Astrocyte of the spinal cord (primary cell): ENCODE measurements at places on chromosomes 5 and 9.

GRCh38 chr9:84226126-84226525 is 114.4 kb downstream of the SLC28A3 start:
- DNase-seq, result no peak

DNA sequence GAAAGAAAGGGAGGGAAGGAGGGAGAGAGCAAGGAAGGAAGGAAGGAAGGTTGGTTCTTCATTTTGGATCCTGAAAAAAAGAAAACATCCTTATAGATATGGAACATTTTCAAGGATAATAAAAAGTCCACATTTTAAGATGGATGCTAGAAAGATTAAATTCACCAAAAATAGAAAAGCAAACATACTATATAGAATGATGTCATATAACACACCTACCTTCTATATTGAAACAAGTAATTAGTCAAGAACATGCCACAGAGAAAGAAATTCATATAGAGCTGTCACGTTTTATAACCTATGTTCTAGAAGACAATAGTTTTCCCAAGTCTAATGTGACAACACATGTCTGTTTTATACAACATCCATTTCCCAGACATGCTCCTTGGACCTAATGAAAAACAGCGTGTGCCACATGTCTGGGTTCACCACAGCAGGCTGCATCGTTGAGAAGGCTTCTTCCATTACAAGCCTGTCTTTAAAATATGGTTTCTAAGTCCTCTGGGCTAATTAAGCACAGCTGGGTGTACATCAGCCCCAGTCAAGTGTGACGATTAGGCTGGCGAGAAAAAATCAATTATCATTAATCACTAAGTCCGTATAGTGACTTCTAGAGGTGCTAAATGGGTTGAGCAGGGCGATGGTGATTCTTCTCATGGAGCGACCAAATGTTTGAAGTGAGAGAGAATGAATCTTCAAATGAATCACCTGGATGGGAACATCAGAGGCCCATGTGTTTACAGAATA is 301.8 kb downstream of the TLE1 start:
- DNase-seq, result no peak

GRCh38 chr9:28951945-28952344 is 1378.7 kb upstream of the C9orf72 start:
- DNase-seq, result peak; percentile 1

DNA sequence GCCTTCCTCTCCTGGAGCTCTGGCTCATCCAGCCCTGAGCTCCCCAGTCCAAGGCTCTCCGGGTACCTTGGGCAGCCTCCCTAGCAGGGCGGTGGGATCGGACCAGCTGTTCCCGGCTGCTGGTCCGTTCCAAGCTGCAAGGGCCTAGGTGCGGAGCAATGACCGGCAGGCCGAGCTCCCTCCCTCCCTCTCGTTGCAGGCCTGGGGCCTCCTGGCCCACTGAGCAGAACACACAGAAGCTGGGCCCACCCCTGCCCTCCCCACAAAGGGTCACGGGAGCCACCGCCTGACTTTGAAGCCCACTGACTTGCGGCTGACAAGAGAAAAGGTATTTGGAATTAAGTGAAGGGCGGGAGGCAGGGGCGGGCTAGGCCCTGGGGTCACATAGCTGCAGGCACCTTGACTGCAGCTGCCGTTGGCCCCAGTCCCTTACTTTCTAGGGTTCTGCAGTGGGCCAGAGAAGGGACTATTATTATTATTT is 104.7 kb upstream of the IER5L start:
- DNase-seq, result no peak

DNA sequence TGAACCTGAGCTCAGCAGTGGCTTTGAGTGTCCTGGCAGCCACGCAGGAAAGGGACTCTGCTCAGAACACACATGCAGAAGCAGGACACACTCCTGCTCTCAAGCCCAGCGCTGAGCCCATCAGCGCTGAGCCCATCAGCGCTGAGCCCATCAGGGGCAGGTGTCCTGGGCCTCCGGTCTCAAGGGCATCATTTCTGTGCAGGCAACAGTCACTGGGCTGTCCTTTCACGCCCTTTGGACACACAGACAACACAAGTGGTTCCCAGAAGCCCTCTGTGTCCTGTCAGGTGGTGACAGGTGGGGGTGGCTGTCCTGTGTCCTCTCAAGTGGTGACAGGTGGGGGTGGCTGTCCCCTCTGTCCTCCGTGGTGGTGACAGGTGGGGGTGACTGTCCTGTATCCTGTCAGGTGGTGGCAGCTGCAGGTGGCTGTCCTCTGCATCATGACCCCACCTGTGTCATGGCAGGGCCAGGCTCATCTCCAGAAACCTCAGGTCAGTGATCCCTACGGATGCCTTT is 39.0 kb upstream of the CLPTM1L start:
- DNase-seq, result no peak

GRCh38 chr9:88971131-88971960 is 19.9 kb upstream of the S1PR3 start:
- no peak for DNase-seq

DNA sequence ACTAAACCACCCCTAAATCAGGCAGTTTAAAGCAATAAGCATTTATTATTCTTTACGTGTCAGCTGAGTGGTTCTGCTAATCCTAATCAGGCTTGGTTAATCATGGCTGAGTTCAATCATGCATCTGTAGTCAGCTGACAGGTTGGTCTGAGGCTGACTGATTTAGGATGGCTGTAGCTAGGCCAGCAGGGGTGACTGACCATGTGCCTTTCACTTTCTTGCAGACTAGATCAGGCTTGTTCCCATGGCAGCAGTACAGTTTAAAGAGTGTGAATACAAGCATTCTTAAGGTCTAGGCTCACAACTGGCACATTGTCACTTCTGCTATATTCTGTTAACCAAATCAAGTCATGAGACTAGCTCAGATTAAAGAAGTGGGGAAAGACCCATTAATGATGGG is 16.1 kb upstream of the MPDZ start:
- no peak for DNase-seq

GRCh38 chr5:136998854-136999357 is 500.2 kb downstream of the SPOCK1 start:
- no peak for DNase-seq

- no peak for DNase-seq
Measured at GRCh38 chr5:134024811-134025210, 20.0 kb upstream of the VDAC1 start.

- no peak for DNase-seq
Measured at GRCh38 chr5:126888175-126888574, 111.2 kb downstream of the LMNB1 start.

- DNase-seq, result no peak
Measured at GRCh38 chr9:126524353-126525077, 89.2 kb upstream of the LMX1B start.

GRCh38 chr9:22117511-22118384 is 108.6 kb upstream of the CDKN2B start:
- DNase-seq, result peak; percentile 95

- no peak for DNase-seq
Measured at GRCh38 chr5:91121347-91121993, 261.6 kb downstream of the ARRDC3 start.

DNA sequence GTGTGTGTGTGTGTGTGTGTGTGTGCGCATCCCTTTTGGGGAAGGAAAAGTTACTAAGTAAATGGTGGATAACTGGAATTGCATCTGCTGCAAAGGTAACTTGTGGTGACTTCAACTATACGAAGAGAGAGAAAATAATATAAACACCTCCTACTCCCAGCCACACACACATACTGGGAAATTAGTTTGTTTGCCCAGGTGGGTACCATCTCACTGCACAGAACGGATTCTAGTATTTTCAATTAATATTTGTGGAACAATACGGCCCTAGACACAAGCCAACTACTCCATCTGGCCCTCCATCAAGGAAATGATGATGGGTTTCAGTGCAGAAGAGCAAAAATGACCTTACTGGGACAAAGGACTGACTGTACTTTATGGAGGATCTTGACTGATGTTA is 32.2 kb upstream of the TXN start:
- DNase-seq, result no peak

DNA sequence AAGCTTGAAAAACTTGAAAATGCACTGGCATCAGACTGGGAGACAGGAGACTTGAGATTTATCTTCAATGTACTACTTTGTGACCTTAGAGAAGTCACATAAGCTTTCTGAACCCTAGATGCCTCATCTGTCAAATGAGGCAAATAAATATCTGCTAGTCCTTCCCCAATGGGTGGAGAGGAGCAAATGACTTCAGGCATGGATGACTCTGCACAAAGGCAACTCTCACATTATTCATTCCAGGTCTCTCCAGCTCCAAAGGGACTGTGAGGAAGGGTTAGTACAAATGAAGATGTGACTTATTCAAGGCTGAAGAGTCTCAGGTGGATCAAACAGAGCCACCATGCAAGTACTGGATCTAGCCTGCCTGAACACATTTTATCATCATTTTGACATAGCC is 228.7 kb downstream of the SLIT3 start:
- DNase-seq, result no peak

DNA sequence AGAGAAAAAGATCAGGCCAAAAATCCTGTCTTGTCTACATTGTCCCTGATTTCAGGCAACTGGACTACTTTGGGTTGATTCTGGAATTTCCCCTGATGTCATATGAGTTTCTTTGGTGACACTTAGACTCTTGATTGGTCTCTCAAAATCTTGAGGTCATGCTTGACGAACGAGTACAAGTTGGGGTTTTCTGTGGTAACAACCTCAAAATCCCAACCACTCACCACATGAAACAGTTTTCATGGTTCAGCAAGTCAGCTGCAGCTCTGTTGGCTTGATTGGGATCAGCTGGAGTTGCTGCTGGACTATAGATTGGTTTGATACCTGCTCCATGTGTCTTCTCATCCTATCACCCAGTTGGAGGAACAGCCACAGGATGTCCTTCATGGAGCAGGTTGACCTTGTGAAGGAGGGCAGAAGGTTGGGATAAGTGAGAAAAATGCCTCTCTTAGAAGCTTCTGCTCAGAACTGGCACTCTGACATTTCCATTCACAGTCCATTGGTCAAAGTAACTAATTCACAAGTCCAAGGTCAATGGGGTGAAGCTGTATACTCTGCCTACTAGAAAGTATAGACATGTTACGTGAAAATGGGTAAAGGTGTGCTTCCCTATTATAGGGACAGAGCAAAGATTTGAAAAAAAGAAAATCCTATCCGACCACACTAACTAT is 284.5 kb downstream of the SH3GL2 start:
- no peak for DNase-seq

GRCh38 chr5:81908771-81909170 is 63.1 kb upstream of the ATG10 start:
- DNase-seq, result no peak

DNA sequence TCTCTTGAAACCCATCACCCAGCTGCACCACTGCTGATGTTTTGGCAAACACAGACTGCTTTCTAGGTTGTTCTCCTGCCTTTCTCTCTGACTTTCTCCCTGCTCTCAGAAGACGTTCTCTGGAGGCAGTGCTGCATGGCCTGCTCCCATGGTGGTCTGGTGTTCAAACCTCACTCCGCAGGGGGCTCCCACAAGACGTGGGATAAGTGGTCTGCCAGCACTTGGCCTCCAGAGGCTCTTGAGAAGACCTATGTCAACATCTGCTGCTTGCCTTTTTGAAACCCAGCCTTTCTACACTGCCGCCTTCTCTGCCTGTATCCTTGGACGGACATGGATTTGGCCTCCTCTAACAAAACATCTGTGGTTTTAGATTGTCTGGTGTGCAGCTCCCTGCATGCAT is 16.6 kb downstream of the USP20 start:
- no peak for DNase-seq
